AG20443 (cell line): ENCODE measurements at places on chromosomes 2 and 18.

- peak; percentile 84 for DNase-seq
Observed at GRCh38 chr18:8389391-8390340, 219.6 kb upstream of the RAB12 start.

DNA sequence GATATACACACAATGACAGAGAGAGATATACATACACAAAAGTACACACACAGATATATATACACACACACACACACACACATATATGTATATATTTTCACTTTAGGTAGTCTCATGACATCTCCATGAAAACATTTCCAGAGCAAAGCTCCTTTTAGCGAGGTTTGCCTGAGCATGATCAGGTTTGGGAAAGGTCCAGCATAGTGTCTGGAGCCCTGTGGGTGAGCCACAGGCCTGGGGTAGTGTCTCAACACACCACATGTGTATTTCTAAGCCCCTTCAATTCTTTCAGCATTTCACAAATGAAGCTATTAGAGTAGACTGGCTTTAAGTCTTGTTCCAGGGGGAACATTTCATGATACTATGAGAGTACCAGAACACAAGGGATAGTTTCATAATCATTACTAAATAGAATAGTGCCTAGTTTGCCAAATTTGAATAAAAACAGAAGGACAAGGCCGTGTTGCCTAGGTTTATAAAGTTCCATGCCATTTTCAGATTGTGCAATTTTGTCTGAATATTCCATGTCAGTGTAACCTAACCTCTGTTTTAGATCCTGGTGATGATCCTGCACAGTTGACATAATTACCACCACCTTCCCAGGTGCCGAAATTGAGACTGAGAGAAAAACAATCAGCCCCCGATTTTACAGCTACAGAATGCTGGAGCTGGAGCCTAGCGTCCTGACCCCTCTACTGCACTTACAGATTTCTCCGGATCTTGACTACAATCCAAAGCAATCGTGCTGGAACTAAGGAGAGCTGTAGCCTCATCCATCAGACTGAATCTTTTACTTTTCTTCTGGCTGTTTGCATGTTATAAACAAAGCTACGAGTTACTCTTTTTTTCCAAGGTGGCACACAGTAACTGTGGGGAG, 332.7 kb downstream of the CYRIA start:
- DNase-seq, result no peak

DNA sequence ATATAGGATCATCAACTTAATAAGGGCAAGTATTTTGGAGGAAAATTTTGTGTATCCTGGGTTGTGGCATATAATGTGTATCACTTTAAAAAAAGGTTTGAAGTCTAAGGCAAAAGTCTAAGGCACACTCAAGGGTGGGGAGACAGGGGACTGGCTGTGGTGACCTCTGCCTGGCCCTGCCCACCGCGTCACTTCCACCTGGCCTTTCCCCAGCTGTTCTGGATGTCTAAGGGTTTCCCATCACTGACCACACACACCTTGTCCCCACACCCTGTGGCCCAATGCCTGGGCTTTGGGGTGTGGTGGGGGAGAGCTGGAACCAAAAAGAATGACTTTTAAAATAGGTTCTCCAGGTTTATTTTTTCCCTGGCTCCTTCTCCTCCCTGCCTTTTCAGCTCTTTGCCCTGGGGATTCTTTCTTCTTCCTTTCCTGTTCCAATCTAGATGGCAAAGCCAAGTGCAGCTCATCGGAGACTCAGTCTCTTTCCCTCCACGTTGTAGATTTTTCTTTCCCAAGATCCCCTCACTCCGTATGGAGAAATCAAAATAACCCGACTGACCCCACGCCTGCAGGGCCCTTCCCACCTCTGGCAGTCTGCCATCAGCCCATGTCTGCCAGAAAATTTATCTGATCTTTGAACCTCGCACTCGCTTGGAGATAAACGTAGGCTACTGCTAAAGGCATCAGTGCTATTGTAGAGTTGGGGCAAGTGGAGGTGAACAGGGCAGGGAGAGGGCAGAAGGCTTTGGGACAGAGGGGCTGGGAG, 257.2 kb downstream of the DYSF start:
- DNase-seq, result no peak

- DNase-seq, result no peak
Observed at GRCh38 chr2:37904425-37904824, 20.7 kb upstream of the RMDN2 start.

GRCh38 chr18:76981396-76981968, 151.1 kb downstream of the MBP start:
- DNase-seq, result no peak

DNA sequence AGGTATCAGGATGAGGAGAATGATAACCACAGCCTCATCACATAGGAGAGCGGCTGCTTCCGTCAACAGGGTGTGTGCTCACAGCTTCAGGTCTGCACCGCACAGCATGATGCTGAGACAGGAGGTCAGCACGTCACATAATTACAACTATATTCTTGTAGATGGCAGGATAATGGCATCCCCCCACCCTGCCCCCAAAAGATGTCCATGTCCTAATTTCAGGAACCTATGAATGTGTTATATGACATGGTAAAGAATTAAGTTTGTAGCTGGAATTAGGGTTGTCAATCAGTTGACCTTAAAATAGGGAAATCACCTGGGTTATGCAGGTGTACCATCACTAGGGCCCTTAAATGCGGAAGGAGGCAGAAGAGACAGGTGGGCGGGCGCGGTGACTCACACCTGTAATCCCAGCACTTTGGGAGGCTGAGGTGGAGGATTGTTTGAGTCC, 73.9 kb downstream of the ARL4C start:
- DNase-seq, result no peak

DNA sequence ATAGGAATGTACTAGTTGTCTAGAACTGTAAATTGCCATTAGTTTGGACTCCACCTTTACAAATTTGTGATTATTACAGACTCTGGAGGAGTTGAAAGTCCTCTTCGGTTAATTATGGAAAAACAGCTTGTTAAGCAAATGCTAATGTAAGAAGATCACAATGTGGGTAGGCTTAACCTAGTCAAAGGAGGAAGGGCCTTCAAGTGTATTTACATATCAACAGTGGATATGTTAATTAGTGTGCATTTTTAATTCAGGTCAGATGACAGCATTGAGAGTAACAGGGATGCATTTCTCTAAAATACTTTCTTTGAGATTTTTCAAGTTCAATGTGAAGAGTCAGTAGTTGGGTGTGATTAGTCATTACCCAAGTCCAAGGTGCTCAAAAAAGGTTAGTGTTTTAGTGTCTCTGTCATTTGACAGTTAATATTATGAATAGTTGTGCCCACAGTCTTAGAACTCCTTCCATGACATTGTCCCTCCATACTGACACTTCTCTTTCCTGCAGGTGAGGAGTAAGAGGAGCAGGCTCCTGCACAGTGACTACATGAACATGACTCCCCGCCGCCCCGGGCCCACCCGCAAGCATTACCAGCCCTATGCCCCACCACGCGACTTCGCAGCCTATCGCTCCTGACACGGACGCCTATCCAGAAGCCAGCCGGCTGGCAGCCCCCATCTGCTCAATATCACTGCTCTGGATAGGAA, 28.0 kb downstream of the CD28 start:
- DNase-seq, result no peak

DNA sequence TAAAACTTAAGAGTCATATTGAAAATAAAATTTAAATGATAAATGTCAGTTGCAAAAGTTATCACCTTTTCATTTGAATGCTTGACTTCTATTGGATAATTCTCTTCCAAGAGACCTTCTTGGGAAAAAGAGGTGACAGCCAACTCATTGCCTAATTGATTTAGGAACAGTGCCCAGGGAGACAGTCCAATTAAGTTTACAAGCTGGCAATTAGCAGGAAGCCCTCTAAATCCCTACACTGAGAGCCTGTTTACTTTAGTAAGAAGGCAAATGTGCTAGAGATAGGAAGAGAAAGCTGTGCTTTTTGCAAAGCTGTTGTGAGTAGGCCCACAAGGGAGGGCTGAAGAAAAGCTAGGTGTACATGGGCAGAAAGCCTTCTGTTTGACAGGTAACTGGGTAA, 189.1 kb downstream of the WDPCP start:
- DNase-seq, result no peak

DNA sequence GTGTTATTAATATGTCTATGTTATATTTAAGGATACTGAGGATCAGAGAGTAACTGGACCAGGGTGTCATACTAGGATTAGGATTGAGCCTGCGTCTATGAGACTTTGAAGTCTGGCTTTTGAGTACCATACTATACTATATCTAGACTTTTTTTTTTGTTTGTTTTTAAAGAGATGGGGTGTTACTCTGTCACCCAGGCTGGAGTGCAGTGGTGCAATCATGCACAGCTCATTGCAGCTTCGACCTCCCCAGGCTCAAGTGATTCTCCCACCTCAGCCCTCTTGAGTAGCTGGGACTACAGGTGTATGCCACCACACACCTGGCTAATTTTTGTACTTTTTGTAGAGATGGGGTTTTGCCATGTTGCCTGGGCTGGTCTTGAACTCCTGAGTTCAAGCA, 66.2 kb upstream of the MAP4K3 start:
- DNase-seq, result no peak

- no peak for DNase-seq
Observed at GRCh38 chr2:64804651-64805050, 150.9 kb upstream of the SERTAD2 start.
